ENCODE measurements at places on chromosomes 12 and 14.

- DNase-seq = no peak
Observed at GRCh38 chr14:83071888-83072501, 1538.3 kb upstream of the SEL1L start.

- no peak for DNase-seq
Observed at GRCh38 chr12:132214891-132215290, 70.6 kb downstream of the NOC4L start.

DNA sequence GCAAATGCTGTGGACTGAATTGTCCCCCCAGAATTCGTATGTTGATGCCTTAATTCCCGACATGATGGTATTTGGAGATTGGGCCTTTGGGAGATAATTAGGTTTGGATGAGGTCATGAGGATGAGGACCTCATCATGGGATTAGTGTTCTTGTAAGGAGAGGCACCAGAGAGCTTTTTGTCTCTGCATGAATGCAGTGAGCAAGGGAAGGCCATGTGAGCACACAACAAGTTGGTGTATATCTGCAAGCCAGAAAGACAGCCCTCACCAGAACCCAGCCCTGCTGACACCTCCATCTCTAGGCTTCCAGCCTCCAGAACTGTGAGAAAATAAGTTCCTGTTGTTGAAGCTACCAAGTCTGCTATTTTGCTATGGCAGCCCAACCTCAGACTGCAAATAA, 51.9 kb upstream of the SMCO2 start:
- no peak for DNase-seq

- DNase-seq = no peak
Observed at GRCh38 chr14:91889477-91890211, 22.3 kb upstream of the TC2N start.

DNA sequence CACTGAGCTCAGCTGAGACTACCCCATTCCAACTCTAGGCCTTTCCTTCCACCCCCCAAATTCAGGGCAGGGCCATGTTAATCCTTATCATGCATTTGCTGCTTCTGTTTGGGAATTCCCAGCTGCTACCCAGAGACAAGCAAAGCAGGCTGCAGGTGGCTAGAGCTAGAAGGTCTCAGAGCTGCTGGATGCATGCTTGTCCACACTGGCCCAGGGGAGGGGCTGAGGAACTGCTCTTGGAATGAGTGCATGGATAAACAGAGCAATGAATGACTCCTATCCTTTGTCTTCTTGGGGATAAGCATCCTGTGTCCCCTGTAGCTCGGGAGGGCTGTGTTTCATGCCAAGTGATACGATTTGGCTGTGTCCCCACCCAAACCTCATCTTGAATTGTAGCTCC, 136.8 kb upstream of the NOS1 start:
- DNase-seq = no peak

DNA sequence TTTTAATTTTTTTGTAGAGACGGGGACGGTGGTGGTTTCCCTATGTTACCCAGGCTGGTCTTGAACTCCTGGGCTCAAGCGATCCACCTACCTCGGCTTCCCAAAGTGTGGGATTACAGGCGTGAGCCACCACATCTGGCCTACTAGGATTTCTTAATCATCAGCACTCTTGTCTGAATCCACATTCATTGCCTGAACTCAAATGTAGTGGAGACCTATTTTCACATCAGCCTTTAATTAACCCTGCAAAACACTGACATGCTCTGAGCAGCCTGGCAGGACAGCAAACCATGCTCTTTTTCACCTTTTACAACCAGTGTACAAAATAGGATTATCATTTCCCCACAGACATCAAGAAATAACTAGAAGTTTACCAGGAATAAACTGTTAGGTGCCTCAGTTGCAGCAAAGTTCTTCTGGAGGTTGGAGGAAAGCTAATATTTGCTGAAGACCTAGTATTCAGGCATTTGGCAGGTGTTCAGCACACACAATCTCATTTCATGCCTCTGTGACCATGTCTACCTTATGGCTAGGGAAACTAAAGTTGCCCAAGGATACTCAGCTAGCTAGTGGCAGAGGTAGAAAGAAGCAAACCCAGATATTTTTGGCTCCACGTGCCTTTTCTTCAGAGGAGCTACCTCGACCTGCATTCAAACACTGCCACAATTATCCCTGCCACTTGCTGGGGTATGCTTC, 37.7 kb downstream of the CFL2 start:
- no peak for DNase-seq

DNA sequence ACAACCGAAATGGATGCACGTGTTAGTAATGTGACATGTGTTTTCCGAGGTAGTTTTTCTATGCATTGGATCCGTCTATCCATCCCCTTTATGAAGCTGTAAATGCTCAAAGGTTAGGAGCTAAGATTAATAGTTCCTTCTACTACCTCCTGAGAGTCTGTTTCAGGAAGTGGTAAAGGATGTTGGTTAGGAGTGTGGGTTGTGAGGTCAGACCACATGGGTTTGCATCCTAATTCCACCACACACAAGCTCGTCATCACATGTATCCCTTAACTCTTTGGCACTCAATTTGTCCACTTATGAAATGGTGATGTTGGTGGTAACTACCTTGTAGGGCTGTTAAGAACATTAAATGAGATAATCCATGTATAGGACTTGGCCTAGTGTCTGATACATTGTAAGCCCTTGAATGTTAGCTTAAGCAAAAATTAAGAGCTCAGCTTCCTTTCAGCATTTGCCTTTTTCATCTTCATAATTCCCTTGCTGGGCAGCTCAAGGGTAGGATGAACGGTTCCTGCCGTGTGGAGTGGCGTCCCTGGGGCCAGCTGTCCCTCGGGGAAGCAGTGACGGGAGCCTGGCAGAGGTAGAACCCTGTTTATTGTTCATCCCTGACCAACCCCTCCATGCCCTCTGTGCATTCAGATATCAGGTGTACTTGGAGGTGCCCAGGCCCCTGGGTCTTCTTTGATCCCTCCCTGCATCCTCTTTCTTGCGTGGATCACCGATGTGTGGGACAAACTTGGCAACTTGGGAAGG, 52.3 kb downstream of the TSPAN9 start:
- DNase-seq = no peak

DNA sequence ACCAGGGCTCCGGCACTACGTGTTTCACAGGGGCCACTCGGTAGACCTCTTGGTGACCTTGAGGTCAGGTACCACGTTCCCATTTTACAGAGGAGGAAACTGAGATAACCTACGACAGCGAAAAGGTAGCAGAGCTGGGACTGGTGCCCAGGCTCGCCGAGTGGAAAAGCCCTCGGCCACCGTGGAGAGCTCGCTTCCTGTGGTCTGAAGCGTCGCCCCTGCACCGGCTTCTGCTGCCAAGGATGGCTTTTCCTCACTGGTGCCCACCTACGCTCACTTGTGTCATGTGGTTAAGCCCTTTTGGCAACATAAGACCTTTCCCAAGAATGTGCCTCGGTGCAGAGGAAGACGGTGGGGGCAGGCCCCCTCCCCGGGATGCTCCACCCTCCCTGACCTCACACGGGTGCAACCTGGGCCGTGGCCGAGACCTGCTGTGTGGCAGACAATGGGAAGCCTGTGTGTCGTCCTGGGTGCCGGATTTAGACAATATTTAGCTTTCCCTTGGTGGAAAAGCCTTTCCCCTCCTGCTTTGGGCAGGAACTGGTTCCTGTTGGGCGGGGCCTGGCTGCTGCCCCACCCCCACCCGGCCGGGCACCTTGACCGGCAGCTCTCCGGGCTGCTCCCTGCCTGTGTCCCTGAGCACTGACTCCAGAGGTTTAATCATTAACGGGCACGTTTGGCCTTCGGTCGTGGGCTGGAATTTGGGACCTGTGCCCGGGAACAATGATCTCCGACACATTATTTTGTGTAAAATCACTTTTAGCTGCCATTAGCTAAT, 32.4 kb upstream of the PPP1R13B start:
- no peak for DNase-seq

- no peak for DNase-seq
Observed at GRCh38 chr12:84638811-84639368, 273.7 kb downstream of the SLC6A15 start.

DNA sequence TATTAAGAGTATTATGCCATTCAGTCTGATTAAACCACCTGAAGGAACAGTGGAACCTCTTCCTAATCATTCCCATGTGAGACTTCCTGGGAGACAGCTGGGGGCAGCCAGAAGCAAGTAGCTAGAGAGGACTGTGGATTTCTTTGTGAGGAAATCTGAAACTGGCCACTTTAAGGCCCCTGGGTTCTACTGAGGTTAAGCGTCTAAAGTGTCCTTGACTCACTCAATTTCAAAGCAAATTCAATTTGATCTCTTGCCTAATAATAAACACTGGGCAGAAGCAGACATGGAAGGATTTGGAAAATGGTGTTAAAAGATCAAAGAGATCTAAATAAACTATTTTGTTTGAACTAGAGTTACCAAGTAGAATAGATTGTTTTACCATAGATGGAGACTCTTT, 909.9 kb downstream of the NRXN3 start:
- no peak for DNase-seq

GRCh38 chr14:89352976-89353765, 63.9 kb downstream of the FOXN3 start:
- DNase-seq = no peak

- no peak for DNase-seq
Observed at GRCh38 chr14:53004976-53005375, 54.1 kb upstream of the FERMT2 start.

DNA sequence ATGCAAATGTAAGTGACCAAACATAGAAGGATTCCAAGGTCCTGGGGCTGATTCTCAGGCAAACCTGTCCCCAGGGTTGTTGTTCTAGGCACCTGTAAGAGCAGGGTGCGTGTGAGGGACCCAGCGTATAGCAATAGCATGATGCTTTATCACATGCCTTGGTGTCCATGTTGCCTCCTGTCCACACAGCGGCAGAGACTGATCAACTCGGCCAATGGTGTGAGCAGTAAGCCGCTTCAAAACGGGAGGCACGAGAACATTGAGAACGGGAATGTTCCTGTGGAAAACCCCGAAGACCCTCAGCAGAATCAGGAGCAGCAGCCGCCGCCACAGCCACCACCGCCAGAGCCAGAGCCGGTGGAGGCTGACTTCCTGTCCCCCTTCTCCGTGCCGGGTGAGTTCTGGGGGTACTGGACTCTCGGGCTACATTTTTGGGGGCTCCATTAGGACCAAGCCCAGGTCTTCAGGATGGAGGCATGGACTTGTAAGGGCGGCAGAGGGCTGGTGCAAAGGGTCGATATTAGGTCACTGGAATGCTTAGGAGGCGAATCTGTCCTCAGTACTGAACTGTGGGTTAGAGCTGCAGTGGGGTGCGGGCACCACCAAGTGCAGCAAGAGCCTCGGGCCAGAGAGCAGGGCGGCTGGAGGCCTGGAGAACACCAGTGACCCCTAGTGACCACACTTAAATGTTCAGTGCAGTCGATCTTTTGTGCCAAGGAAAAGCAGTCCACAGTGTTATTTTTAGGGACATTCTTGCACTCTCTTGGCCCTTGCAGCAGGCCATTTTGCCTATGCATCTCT, 57.2 kb upstream of the RIN3 start:
- DNase-seq = no peak

GRCh38 chr14:33120341-33120740, 181.7 kb downstream of the NPAS3 start:
- no peak for DNase-seq

DNA sequence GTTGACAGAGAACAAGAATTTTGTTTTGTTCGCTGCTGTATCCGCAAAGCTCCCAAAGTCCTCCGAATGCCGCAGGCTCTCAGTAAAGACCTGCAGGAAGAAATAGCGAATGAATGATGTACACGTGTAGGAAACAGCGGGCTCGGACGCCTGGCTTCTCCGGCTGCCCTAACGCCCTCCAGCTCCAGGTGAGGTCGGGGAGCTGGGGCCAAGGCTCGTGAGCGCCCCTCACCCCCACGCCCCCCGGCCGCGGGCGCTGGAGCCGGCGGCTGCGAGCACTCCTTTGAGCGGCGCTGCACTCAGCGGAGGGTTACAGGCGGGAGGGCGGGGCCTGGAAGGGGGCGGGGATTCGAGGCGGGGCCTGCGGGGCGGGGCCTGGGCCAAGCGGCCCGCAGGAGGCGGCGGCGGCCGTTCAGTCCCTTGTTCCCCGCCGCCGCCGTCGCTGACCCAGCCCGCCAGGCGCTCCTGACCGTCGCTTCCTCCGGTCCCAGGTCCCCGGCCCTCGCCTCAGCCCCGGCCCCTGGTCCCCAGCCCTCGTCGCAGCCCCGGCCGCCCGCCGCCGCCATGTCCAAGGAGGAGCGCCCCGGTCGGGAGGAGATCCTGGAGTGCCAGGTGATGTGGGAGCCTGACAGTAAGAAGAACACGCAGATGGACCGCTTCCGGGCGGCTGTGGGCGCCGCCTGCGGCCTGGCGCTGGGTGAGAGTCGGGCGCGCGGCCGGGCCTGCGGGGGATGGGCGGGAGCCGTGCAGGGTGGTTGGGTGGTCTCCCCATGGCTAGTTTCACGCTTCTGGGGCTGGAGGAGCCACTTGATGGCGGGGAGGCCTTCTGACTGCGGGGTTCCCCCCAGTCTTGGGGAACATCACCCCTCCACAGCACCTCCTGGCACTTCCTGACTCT, at the start of gene AACS:
AACS (plus strand) TSS at position 415 of the 898 bp plus-strand sequence; CDS start at position 565, 150 bp downstream.
- DNase-seq = no peak

- no peak for DNase-seq
Observed at GRCh38 chr12:4270831-4271716, 2.5 kb upstream of the CCND2 start.

GRCh38 chr12:97316321-97316720, 146.3 kb upstream of the RMST start:
- no peak for DNase-seq

GRCh38 chr14:95043732-95044462, 113.4 kb downstream of the DICER1 start:
- no peak for DNase-seq

DNA sequence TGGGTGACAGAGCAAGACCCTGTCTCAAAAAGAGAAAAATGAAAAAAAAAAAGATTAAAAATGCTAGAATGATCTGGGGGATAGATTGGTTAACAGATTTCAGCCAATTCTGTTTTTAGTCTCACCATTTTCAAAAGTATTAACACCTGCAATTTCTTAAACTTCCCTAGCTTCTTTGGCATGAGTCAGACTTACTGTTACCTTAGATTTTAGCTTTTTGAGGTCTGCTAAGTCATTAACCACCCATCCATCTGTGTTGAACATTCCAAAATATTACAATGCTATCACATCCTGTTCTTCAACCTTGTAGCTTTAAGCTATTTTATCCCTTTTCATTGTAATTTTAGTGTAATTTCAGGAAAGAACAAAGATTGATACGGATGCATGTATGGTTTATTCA, 59.3 kb downstream of the PPP1R13B start:
- DNase-seq = no peak

DNA sequence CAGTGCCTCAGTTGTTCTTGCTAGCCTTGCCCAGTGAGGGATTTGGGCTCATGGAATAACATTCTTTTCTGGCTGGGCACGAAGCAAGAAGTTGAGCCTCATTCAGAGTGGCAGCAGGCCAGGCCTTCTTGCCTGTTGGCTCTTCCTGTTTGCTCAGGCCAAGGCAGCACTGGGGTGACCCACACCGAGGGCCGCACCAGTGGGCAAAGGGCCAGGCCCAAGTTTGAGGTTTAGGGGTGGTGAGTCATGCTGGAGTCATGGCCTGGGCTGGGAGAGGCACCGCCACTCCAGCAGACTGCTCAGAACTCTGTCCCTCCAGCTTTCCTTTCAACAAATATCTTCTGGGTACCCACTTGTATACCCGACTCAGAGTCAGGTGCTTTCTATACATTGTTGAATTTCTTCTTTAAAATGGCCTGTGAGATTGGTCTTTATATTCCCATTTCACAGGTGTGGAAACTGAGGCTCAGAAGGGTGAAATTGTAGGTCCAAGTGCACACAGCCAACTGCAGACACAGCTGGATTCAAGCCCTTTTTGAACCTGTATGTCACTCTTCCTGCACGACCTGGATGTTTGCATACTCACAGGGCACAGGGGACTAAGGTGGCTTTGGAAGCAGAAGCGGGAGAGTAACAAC, 279.4 kb downstream of the FOXN3 start:
- no peak for DNase-seq

Measured in NCI-H2081 treated with DMSO at 0.1 percent for 48 hours (cell line).